ENCODE measurements at places on chromosomes 6 and 20.

DNA sequence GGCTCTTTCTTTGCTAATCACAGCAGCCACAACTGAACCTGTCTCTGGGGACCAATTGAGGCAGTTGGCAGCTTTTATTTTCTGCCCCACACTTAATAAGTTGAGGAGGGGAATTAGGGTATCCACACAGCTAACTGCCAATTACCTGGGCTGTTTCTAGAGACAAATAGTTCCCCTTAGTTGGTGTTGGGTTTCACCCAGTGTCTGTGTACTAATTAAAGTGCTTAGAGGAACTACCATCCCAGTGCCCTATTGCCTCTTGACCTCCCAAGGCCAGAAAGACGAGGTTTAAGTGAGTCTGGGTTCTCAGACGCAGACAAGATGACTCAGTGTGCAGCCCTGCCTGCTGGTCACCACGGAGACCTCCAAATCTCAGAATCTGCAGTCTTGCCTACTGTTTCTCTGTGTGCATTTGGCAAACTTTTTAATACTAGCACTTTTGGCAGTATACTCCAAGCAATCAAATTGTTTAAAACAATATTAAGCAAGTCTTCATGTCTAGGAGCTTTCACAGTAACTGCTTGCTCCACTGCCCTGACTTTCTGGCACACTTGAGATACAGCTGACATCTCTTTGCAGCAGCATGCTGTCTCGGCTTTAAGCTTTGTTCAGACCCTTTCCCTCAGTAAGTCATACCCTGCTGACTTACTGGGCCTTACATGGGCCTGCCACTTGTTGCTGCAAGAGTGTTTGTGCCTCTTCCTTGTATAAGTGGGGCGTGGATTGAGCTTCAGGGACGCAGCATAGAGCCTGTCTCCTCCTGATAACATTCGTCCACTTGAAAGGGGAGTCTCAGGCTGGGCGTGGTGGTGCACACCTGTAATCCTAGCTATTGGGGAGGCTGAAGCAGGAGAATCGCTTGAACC, 31.9 kb downstream of the STK35 start:
- no peak for DNase-seq

DNA sequence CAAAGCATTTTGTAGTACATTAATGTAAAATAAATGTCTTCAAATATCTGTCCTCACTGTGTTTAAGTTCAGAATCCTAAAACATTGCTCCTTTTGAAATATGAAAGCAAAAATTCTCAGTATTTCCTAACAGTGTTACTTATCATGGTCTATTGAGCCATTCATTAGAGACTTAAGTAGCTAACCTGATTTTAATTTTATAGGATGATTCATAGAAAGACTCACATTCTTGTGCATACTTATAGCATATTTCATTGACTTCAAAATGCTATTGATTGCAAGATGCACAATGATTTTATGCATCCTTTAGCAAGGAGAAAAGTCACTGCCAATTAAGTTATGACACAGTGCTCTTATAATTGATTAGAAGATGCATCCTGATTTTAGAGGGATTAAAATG, 85.7 kb downstream of the HIVEP1 start:
- no peak for DNase-seq

GRCh38 chr6:42038811-42039408, 11.4 kb upstream of the TAF8 start:
- no peak for DNase-seq

DNA sequence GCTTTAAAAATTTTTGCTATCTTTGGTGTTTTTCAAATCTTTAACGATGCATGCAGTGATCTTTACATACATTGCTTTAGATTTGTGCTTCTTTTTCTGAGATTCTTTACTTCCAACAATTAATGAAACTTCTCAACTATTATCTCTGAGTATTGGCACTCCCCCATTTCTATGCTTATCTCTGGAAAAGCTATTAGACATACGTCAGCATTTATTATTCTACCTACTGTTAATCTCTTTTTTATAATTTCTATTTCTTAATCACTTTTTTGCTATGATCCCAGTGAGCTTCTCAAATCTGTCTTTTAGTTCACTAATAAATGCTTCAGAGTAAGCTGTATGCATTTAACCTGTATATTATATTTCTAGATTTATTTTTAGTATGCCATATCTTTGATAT, 264.2 kb upstream of the TFAP2D start:
- no peak for DNase-seq

DNA sequence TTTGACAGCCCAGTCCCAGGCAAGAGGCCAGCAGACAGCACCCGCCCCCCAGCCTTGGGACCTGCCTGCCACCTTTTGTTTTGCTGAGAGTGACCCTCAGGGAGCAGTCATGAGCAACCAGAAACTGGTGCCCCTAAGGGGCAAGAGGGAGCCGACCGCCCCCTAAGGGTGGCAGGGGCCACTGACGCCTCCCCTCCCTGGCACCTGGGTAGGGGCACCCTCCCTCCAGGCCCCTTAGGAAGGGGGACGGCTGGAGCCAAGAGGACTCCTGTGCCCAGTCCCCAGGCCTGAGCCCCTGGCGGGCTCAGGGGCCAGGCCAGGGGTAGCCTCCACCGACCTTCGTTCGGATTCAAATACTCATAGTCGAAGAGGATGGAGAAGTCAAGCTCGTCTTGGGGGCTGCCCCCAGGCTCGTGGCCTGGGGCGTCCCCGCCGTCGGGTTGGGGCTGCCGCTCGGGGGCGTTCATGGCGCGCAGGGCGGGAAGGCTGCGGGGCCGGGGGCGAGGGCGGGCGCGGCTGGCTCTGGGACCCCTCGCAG, 417 bp downstream of the NFATC2 start:
- DNase-seq = no peak

GRCh38 chr6:30238178-30238795, 25.1 kb upstream of the TRIM26 start:
- DNase-seq = no peak

DNA sequence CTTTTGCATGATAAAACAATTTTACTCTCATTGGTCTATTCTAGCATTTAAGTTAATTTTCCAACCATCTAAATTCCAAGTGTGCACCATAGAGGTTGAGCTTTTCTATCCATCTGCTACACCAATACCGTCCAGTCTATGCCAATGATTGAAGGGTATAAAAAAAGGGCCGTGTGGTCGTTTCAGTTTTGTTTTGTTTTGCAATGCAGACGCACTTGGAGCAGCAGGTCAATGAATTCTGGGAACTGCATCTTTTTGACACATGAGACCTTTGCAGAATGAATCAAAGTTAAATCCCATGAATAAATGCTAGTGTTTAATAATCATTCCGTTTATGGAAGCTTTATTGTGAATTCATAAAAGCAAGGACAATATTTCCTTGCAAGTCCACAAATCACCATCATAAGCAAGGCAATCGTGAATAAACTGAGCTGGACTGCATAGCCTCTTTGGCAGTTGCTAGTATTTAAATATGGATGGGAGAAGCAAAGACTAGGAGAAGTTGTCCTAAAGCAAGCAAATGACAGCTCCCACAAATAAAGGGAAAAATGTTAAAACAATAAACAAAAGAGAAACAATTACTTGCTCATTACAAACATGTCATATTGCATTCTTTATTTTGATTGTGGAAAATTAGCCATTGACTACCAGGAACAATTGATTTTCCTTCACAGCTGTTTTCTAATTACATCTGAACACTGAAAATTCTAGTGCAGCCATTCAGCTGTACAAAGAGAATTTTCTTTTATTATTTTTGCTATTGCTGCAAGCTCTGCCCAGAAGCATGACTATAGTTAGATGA, 649.7 kb upstream of the GJE1 start:
- no peak for DNase-seq

GRCh38 chr6:148375401-148375800, 32.8 kb downstream of the SASH1 start:
- DNase-seq = no peak

- no peak for DNase-seq
Observed at GRCh38 chr6:112562301-112563231, 215.4 kb downstream of the RFPL4B start.

DNA sequence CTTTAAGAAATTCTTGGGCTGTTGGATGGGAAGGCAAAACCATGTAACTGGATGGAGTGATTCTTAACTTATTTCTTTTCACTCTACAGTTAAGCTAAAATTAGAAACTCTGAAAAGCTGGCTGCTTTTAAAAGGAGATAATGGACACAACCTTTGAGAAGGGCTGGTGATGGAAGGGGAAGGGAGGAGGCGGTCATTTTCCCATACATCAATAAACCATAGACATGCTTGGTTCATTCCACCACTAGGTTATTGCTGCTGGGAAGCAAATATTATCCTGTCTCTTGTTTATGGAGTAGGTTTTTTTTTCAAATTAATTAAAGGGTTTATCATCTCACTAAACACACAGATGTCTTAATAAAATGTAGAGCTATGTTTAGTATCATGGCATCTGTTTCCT, 76.2 kb downstream of the PLCB1 start:
- DNase-seq = no peak

GRCh38 chr6:19988555-19988954, 151.4 kb downstream of the ID4 start:
- DNase-seq = no peak

All from mesothelial cell of epicardium (in vitro differentiated cells).